ENCODE measurements at places on chromosomes 5 and 9. TPM values are rescaled to one million over a fixed set of nuclear protein-coding genes. Genes with fewer than 3 reads are reported as not detected.

GRCh38 chr5:403995-404394 lies 39.0 kb upstream of the EXOC3 start:
- peak; percentile 30 for DNase-seq

DNA sequence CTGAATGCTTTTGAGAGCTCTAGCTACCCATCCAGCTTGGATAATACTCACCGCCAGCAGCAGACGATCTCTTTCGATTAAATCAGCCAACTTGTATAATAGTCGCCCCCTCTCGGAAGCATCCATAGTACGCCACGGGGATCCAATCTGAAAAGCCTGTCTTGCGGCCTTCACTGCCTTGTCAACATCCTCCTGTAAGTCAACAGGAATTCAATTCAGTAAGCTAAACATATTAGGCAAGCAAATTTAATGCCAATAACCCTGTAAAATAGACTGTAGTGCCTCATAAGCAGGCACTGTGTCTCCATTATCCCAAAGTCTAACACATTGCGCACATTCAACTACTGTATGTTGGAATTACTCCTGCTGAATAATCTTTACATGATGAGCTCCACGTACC lies 22.0 kb downstream of the ALDH1A1 start:
- DNase-seq = no peak

DNA sequence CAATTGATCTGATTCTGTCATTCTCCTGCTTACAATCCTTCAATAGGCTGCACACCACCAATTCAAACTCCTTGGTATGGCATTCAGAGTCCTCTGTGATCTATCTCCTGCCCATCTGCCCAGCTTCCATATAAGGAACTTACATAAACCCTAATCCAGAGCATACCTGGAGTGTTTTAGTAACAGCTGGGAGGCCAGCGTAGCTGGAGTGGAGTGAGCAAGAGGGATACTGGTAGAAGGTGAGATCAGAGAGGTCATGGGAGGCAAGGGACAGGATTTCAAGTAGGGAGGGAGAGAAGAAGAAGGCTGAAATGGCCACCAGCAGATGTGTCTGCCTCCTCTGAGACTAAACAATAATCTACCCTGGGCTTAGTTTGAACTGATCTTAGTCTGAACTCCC lies 288.5 kb downstream of the MEF2C start:
- no peak for DNase-seq

Gene CPEB4
- 27.7 TPM for total RNA-seq

DNA sequence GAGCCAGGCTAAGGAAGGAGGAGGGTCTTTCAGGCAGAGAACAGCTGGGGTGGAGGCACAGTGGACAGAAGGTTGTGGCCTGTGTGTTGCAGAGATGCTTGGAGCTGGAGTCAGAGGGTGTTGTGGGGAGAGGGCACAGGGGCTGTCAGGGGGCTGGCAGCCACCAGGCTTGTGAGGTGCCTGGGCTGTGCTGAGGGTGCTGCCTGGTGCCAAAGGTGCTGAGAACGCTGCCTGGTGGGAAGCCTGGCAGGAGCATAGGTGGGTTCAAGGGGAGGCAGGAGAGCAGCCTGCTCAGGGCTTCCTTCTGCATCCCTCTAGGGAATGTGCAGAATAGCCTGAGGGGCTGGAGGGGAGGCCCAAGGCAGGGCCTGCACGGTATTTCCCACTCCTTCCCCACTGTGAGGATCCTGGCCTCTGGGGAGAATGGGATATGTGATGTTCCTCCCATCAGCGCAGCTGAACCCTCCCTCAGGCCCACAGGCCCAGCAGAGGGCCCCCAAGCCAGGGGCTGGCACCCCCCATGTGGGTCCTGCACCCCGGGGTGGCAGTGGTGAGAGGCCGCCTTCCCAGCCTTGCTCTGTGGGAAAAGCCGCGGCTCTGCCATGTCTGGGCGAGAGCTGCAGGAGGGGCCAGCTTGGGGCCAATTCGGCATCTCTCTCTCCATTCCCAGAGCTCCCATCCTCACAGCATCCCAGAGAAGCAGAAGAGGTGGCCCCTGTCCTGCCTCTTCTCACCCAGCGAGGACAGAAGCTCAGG lies 76.3 kb downstream of the CACNA1B start:
- no peak for DNase-seq

Gene EIF4E1B
- total RNA-seq = not detected

- DNase-seq = no peak
Observed at GRCh38 chr5:58933891-58934628, 351.2 kb downstream of the RAB3C start.

GRCh38 chr5:173618927-173619519 lies 2.6 kb upstream of the BOD1 start:
- no peak for DNase-seq

DNA sequence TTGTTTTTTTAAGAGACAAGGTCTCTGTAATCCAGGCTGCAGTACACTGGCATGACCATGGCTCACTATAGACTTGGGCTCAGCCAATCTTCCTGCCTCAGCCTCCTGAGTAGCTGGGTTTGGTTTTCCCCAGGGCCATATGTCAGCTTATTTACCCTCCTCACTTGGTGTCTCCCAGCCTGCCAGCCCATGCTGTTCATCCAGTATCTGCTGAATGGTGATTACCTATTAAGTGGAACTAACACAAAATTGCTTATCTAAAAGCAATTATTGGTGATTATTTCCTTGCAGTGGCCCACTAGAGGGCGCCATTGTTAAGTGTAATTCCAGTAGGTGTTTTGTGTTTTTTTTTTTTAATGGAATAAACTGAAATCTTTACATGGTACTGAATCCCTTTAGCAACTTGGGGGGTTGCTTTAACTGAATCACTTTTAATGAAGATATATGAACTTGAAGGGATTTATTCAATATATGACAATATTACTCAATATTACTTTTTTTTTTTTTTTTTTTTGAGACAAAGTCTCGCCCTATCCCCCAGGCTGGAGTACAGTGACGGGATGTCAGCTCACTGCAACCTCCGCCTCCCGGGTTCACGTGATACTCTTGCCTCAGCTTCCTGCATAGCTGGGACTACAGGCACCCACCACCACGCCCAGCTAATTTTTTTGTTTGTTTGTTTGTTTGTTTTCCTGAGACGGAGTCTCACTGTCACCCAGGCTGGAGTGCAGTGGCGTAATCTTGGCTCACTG lies 13.8 kb downstream of the EXOSC2 start:
- no peak for DNase-seq

GRCh38 chr9:36791222-36791950 lies 218.7 kb downstream of the MELK start:
- no peak for DNase-seq

DNA sequence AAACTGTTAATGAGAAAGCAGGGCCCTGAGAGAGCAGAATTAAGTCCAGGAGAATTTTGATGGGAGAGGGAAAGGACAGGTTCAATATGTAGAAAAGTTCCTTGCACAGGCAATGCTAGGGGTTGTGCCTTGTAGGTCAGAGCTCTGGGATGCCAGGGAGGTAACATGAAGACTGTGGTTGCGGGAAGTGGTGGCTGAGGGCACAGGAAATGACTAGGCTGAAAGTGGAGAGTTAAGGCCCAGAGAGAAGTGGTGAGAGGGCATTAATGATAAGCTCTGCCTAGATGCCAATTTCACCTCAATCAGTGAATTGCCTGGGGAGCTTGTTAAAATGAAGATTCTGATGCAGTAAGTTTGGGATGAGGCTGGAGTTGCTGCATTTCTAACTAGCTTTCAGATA lies 31.5 kb upstream of the PPP3R2 start:
- no peak for DNase-seq

- no peak for DNase-seq
Observed at GRCh38 chr5:124402144-124402581, 344.3 kb downstream of the ZNF608 start.

- no peak for DNase-seq
Observed at GRCh38 chr9:17236147-17236546, 101.3 kb downstream of the CNTLN start.

Gene PBX3
- total RNA-seq = 26.6 TPM

GRCh38 chr5:1748845-1749244 lies 50.8 kb downstream of the MRPL36 start:
- no peak for DNase-seq

Measured in chondrocyte (in vitro differentiated cells).